Activated T-helper 1 cell treated with anti-CD3 and anti-CD28 coated beads, Interleukin-12 subunit alpha, Interleukin-12 subunit beta, Interleukin-2, Interleukin-4 antibody, amounts not matched to agents 30 ng/mL and 10 ng/mL and 1 ng/mL, durations not matched to agents 14 hours and 24 hours and 36 hours (primary cell): ENCODE measurements at places on chromosomes 5 and 9. TPM values are rescaled to one million over a fixed set of nuclear protein-coding genes. Genes with fewer than 3 reads are reported as not detected.

- H3K27me3 ChIP-seq, result peaks cover 18% of the 10 kb centered on the region
- no peaks in the 10 kb centered on the region for H3K4me1 ChIP-seq
- H3K36me3 ChIP-seq, result no peaks in the 10 kb centered on the region
- no peak for DNase-seq
Observed at GRCh38 chr9:131008909-131009618, at the start of gene LAMC3. LAMC3 (plus strand) TSS chr9:131009174; CDS start chr9:131009215, 41 bp downstream.

DNA sequence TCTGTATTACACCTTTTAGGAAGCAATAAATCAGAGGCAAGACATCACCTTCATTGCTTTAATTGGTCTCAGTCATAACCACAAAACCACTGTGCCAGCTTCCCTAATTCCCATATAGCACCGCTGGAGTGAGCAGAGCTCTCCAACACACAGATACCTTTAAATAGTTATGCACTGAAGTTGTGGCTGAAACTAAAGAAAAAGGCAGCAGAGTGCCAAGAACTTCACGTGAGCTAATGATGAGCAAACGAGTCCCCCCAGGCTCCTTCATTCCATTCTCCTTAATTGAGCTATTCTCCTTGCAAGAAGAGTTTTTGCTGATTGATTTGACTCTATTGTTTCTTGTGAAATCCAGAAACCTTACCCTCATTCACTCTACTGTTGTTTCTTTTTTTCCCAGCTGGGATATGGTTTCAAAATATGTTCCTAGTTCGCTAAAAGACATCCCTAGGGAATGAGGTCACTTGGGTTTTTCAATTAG, 501.5 kb downstream of the SPATA31D1 start:
- no peaks in the 10 kb centered on the region for H3K27me3 ChIP-seq
- DNase-seq, result no peak
- no peaks in the 10 kb centered on the region for H3K36me3 ChIP-seq
- no peak overlapping the region for H3K27ac ChIP-seq
- no peak overlapping the region for H3K4me3 ChIP-seq

GRCh38 chr9:20315677-20316076, 306.6 kb downstream of the MLLT3 start:
- peak overlapping the region; percentile 63 for H3K4me3 ChIP-seq
- H3K4me1 ChIP-seq, result peaks cover 77% of the 10 kb centered on the region
- no peak for DNase-seq
- peaks cover 16% of the 10 kb centered on the region for H3K36me3 ChIP-seq
- H3K27me3 ChIP-seq, result no peaks in the 10 kb centered on the region

GRCh38 chr9:5631026-5631425, 2.1 kb downstream of the RIC1 start:
- no peak for DNase-seq
- H3K27me3 ChIP-seq, result no peaks in the 10 kb centered on the region
- peaks cover 75% of the 10 kb centered on the region for H3K4me1 ChIP-seq
- H3K36me3 ChIP-seq, result peaks cover 12% of the 10 kb centered on the region

GRCh38 chr5:72355706-72356299, 35.6 kb downstream of the PTCD2 start:
- H3K36me3 ChIP-seq, result peaks cover 9% of the 10 kb centered on the region
- no peak for DNase-seq
- H3K27ac ChIP-seq, result no peak overlapping the region
- no peaks in the 10 kb centered on the region for H3K27me3 ChIP-seq
- H3K4me3 ChIP-seq, result no peak overlapping the region

DNA sequence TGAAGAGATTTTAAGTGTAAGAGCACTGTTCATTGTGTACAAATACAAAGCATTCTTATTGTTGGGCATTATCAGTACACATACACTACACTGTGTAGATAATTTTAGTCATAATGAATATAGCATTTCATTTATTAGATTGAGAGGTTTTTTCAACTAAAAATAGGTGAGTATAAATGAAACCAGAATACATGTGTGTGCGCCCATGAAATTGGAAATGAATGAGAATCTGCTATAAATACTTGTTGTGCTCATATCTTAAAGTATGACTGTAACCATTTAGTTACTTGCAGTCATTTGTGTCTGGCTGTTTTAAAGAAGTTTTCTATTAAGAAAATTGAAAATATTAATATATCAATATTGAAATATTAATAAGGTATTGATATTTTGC, 189.0 kb upstream of the MEF2C start:
- no peaks in the 10 kb centered on the region for H3K4me1 ChIP-seq
- no peaks in the 10 kb centered on the region for H3K36me3 ChIP-seq
- no peak overlapping the region for H3K27ac ChIP-seq
- H3K27me3 ChIP-seq, result peaks cover 7% of the 10 kb centered on the region
- no peak for DNase-seq

DNA sequence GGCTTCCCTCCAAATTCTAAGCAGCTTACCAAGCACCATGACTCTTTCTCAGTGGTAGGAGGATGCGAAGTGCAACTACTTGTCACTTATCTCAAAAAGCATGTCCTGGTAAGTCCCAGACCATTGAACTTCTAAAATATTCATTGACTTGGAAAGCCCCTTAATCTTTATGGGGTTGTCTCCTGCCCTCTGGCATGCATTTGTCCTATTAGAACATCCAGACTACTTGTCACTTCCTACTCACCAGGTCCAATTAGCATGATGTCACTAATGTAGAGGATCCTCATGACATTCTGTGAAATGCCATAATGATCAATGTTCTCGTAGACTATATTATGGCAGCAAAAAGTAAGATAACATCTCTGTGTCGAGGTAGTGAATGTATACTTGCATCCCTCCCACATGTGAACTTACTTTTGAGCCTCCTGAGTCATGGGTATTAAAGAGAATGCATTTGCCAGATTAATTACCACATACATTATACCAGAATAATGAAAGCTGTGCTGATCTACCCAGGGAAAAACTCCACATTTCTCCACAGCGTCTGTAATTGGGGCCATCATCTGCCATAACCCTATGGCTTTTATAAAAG, 63.5 kb upstream of the RAD23B start:
- no peak for DNase-seq
- H3K36me3 ChIP-seq, result no peaks in the 10 kb centered on the region
- H3K27ac ChIP-seq, result no peak overlapping the region

- H3K36me3 ChIP-seq, result no peaks in the 10 kb centered on the region
- no peaks in the 10 kb centered on the region for H3K27me3 ChIP-seq
- peaks cover 37% of the 10 kb centered on the region for H3K4me1 ChIP-seq
- H3K4me3 ChIP-seq, result no peak overlapping the region
- H3K27ac ChIP-seq, result no peak overlapping the region
- no peak for DNase-seq
Observed at GRCh38 chr9:93595861-93596365, 19.5 kb downstream of the PHF2 start.

Gene PLPP6
- total RNA-seq, result 5.3 and 5.7 TPM in 2 replicates

Gene ARRDC1
- 65.7 and 70.3 TPM in 2 replicates for total RNA-seq

Gene CREBRF
- total RNA-seq, result 7.4 and 9.2 TPM in 2 replicates
